SW 1271 (cell line): ENCODE measurements at places on chromosomes 13 and 19.
A peak's percentile ranks its signal among the peaks of the same experiment; 100 is the strongest.

DNA sequence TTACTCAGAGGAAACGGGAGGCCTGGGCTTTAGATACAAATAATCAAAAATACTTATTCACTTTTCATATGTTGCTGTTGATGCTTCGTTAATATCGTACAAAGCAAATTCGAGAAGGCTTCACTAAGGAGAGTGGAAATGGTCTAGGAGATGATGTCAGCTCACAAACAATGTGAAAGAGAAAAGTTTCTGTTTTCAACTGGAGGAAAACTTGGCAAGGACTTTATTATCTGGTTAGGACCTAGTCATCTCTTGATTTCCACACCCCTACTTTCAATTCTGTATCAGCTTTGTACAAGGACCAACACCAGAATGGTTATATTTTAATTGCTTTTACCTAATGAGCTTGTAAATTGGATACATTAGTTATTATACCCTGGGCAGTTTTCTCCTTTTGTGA lies 88.0 kb downstream of the SLC10A2 start:
- DNase-seq, result no peak

- DNase-seq, result no peak
These were observed at the start of gene FSTL3 for GRCh38 chr19:676339-677105. FSTL3 (plus strand) TSS chr19:676392; CDS start chr19:676424, 32 bp downstream.

GRCh38 chr19:7415163-7415856 lies 66.6 kb downstream of the ARHGEF18 start:
- no peak for DNase-seq

- no peak for DNase-seq
These were observed 2.7 kb upstream of the GNA15 start for GRCh38 chr19:3132971-3133792.

- DNase-seq, result no peak
These were observed 390.9 kb upstream of the SGCG start for GRCh38 chr13:22789916-22790315.

DNA sequence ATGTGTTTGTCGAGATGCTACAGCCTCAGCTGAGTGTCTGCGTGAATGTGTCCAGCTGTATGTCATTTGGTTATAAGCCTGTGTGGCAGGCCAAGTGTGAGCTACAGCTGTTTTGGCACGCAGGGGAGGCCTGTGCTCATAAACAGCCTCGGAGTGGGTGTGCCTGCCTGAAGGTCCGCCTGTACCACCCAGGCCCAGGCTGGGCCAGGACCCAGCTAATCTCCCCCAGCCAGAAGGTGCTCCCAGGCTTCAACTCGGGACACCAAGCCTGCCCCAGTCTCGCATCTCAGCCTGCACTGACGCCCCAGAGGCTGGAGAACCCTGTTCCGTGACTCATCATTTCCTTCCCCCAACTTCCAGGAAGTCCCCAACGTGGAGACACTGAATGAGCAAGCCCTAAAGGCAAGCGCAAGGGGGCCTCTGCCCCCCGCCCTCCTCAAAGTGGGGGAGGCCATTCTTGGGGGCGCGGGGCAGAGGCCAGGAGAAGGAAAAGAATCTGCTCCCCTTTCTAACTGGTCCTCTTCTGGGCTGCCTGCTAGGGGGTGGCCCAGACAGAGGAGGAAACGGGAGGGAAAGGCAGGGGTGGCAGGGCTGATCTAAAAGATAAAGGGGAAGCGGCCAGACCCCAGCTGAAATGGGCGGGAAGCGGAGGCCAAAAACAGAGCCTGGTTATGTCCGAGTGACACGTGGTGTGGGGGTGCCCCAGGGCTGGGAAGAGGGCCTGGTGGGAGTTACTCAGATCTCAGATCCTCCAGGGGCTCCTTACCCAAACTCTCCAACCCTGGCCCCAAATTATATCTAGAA lies 2.0 kb downstream of the SLC1A5 start:
- peak; percentile 45 for DNase-seq

DNA sequence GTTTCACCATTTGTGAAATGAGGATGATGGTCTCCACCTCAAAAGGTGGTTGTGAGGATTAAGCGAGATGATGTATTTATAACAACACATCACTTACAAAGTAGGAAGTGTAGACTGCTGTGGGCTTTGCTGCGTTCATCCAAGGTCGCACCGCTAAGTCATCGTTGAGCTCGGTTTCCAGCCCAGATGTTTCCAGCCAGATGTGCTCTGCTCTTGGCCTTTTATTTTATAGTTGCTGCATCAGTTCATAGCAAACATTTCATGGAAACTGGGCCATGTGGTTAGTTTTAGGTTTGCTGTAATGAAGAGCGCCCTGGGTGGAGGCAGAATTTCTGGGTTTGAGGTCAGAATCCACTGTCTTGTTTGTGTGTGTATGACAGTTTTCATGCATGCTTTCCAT lies 76.5 kb upstream of the RNF113B start:
- no peak for DNase-seq

DNA sequence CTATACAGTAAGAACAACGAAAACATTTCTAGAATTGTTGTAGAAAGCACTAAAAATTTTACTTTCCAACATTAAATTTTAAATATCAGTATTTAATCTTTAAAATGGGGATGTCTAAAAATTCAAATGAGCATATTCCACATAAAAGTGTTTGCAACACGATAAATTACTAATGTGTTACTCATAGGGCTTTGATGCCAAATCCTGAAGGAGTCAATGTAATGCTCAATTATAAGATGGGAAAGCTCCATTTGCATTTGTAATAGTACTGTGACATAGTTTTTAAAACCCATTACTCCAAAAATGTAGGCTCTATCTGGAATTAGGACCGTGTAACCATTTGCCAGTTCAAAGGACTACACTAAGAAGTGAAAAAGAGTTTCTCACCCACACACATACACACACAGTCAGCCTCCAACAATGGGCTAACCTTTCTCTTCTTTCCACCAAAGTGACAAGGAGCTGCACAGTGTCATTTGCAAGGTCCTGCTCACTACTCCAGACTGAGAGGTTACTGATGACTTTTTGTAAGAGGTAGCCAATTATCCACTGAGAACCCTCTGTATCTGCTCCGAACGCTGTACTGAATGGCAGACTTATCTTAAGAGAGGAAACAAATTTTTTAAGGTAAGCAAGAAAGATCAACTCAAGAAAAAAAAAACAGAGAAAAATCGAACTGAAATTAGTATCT lies 26.1 kb upstream of the EEF1AKMT1 start:
- DNase-seq, result no peak
